ENCODE measurements at places on chromosomes 16 and 17.

DNA sequence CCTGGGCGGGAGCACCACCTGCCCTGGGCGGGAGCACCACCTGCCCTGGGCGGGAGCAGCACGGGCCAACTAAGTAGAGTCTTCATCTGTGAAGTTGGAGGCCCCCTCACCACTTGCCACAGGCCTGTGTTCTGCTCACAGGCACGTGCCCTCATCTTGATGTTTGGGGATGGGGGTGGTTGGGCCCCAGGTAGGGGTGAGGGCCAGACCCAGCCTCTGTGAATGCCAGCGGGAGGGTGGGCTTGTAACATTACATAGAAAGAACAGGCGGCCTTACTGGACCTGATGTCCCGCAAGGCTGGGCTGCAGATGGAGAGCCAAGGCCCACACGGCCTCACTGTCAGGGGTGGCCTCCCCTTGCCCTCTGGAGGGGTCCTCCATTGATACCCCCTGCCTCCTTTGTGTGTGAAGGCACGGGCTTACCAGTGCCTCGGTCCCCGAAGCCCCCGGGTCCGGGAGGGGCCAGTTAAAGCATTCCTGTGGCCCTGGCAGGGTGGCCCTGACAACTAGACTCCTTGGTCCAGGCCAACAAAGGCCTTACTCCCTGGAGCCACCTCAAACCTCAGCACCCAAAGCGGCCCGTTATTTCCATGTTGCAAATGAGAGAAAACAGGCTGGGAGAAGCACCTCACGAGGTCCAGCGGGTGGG lies 1.1 kb upstream of the SLC16A3 start:
- DNase-seq = no peak

DNA sequence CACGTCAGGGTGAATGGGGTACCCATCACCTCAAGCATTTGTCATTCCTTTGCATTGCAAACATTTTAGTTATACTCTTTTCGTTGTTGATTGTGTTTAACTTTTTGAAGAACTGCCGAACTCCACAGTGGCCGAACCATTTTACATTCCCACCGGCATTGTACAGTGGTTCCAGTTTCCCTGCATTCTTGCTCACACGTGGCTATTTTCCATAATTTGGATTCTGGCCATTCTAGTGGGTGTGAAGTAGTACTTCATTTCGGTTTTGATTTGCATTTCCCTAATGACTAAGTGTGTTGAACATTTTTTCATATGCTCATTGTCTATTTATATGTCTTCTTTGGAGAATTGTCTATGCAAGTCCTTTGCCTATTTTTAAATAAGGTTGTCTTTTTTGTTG lies 13.0 kb downstream of the NOL11 start:
- no peak for DNase-seq

GRCh38 chr17:28554565-28554964 lies 2.1 kb upstream of the UNC119 start:
- DNase-seq = no peak

- DNase-seq = no peak
Measured at GRCh38 chr17:44293509-44294226, 14.7 kb upstream of the RUNDC3A start.

DNA sequence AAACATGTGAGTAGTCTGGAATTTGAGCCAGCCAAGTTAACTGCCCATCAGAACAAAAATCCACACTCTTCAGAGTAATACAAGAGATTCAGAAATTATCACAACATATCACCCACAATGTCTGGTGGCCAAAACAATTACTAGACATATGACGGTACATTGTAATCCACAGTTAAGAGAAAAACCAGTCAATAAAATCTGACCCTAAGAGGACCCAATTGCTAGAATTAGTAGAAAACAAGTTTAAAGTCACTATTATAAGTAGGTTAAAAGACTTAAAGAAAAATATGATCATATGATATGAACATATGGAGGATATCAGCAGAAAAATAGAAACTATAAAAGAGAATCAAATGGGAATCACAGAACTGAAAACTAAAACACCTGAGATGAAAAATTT lies 15.8 kb downstream of the CMTR2 start:
- no peak for DNase-seq

DNA sequence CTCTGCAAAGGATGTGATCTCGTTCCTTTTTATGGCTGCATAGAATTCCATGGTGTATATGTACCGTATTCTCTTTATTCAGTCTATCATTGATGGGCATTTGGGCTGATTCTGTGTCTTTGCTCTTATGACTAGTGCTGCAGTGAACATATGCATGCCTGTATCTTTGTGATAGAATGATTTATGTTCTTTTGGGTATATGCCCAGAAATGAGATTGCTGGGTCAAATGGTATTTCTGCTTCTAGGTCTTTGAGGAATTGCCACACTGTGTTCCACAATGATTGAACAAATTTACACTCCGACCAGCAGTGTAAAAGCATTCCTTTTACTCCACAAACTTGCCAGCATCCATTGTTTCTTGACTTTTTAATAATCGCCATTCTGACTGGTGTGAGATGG lies 60.2 kb upstream of the ADORA2B start:
- no peak for DNase-seq

DNA sequence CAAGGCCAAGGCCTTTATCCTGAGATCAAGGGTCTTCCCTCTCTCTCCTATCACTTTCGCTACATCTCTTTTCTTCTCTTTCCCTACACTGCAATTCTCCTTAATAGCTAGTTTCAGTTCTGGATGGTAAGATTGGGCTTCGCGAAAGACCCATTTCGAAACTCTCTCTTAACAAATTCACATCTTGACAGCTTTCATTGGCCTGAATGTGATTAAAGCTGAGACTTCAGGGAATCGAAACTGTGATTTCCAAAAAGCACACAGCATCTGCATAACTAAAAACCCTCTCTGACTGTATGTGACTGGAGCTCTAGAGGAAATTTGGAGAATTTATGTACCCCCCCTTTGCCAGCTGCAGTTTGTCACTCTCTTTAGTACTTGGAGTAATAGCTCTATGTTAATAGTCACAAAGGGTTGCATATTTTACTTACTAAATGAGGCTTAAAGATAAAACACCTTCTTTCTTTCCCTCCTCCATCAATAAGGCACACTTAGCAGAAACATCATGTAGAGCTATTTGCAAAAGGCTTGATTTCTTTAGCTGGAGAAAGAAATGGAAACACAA lies 105.3 kb upstream of the FAM20A start:
- no peak for DNase-seq

GRCh38 chr16:2150418-2151187 lies 2.2 kb downstream of the RAB26 start:
- DNase-seq = no peak

DNA sequence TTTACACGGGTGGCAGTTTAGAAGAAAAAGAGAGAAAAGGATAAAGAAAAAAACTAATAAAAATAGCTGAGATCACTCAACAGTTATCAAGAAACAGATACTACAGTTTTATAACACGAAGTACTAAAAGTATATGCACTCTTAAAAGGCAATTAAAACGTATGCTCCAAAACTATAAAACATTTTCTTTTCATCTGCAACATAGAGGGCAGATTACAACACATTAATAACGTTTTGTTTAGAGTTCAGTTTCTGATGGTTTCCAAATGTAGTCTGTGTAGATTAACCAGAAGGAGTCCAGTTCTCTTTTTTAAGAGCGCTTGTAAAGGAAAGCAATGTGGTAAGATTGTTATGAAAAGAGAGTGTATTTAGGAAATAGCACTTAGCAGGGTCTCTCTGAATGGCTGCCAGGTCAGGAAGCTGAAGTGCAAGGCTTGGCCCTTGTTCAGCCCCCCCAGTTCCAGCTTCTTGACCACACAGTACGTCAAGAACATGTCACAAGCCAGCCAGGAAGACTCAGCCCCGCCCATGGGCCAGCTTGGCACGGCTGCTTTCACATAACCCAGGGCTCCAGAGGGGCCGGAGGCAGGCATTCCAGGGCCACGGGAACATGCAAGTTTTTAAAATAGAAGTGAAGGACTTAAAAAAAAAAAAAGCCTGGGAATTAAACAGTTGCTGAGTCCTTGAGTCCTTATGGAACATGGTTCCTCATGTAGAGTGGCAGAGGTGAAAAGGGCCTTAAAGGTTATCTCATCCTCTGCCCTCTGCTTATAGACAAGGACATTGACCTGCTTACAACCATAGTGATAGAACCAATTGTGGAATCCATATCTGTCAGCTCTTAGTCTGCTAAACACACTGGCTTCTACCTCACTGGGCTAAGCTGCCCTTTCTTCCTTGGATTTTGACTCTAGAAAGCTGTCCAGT lies 147.4 kb upstream of the TBX2 start:
- no peak for DNase-seq

All from stimulated activated CD8-positive, alpha-beta memory T cell treated with anti-CD3 and anti-CD28 coated beads, Interleukin-7, amount 100 ng/mL, for 24 hours (primary cell).